ENCODE measurements at places on chromosomes 11 and 22. TPM values are rescaled to one million over a fixed set of nuclear protein-coding genes. Genes with fewer than 3 reads are reported as not detected.

The CRYBA4 gene
- total RNA-seq = not detected

The PNPLA3 gene
- total RNA-seq = 0.47 TPM

The RASSF7 gene
- 22.9 TPM for total RNA-seq

The SCO2 gene
- 13.1 TPM for total RNA-seq

The TRPM5 gene
- not detected for total RNA-seq

The E2F8 gene
- total RNA-seq = 22.3 TPM

The OR11H1 gene
- total RNA-seq = not detected

The WNT11 gene
- total RNA-seq = 1.7 TPM

The CLDN5 gene
- total RNA-seq = not detected

The KDM4E gene
- total RNA-seq = not detected

The TPBGL gene
- total RNA-seq = 0.14 TPM

The CHST1 gene
- total RNA-seq = not detected

The MOGAT2 gene
- total RNA-seq = not detected

The CDHR5 gene
- not detected for total RNA-seq

The PPFIA1 gene
- total RNA-seq = 60.0 TPM

The C11orf97 gene
- total RNA-seq = not detected

The OVOL1 gene
- total RNA-seq = not detected

The NRXN2 gene
- 0.74 TPM for total RNA-seq

The MYOD1 gene
- total RNA-seq = not detected

The FLRT1 gene
- total RNA-seq = not detected

The DDX10 gene
- 84.1 TPM for total RNA-seq

The OR10A6 gene
- total RNA-seq = not detected

The TBX1 gene
- total RNA-seq = 2.9 TPM

The LINC01488 gene
- not detected for total RNA-seq

The LMO2 gene
- not detected for total RNA-seq

The KCTD14 gene
- total RNA-seq = 0.29 TPM

The UEVLD gene
- 18.8 TPM for total RNA-seq

The TNNT3 gene
- total RNA-seq = not detected

The ANO9 gene
- 2.4 TPM for total RNA-seq

The MMP7 gene
- not detected for total RNA-seq

The DYNC2H1 gene
- total RNA-seq = 3.7 TPM

The FOLR1 gene
- total RNA-seq = not detected

The OR52I1 gene
- total RNA-seq = not detected

The CCDC81 gene
- total RNA-seq = 0.67 TPM

The SMCO4 gene
- total RNA-seq = 17.9 TPM

The TTLL1 gene
- 0.95 TPM for total RNA-seq
